Fibroblast of lung (primary cell): ENCODE measurements at places on chromosomes 5 and 9. TPM values are rescaled to one million over a fixed set of nuclear protein-coding genes. Genes with fewer than 3 reads are reported as not detected.

DNA sequence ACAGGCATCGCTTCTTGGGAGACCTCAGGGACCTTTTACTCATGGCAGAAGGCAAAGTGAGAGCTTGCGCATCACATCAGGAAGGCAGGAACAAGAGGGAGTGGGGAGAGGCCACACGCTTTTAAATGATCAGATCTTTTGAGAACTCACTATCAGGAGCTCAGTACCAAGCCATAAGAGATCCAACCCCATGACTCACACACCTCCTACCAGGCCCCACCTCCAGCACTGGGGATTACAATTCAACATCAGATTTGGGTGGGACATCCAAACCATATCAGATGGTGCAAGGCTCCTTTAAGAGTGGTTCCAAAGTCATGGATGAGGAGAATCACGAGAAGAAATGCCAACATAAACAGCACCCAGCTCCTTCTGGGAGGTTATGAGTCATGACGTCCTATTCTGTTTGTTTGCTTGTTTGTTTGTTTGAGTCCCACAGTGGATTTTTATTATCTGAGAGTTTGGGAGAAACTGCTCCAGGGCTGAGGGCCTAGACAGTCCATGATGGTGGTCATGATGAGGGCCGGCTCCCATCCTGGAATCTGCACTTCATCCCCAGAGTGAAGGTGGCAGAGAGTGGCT lies 453.5 kb downstream of the GADD45G start:
- no peaks in the 10 kb centered on the region for H3K27me3 ChIP-seq
- no peak for DNase-seq
- no peaks in the 10 kb centered on the region for H3K36me3 ChIP-seq
- H3K27ac ChIP-seq: no peak overlapping the region
- H3K4me3 ChIP-seq: no peak overlapping the region

The NSG2 gene
- total RNA-seq: not detected in 2 replicates

DNA sequence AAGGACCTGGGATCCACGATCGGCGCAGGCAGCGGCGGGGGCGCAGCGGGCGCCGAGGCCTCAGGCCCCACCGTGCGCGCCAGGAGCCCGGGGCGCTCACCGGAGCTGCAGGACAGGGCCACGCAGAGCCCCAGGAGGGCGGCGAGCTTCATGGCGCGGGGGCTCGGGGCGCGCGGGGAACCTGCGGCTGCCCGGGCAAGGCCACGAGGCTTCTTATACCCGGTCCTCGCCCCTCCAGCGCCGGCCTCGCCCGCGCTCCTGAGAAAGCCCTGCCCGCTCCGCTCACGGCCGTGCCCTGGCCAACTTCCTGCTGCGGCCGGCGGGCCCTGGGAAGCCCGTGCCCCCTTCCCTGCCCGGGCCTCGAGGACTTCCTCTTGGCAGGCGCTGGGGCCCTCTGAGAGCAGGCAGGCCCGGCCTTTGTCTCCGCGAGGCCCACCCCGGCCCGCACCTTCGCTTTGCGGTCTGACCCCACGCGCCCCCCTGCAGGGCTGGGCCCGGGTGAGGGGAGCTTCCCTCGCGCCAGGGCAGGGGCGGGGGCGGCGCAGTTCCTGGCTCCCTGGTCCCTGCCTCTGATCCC lies at the start of gene SCGB3A1:
Gene SCGB3A1 (minus strand): TSS at position 189 of the 577 bp plus-strand sequence. CDS start 37 bp downstream, at position 152.
- no peaks in the 10 kb centered on the region for H3K4me1 ChIP-seq
- H3K27ac ChIP-seq: no peak within 1 kb of the TSS
- peaks cover 17% of the 10 kb centered on the region for H3K27me3 ChIP-seq
- H3K4me3 ChIP-seq: no peak within 1 kb of the TSS
- H3K36me3 ChIP-seq: no peaks in the 10 kb centered on the region
- no peak for DNase-seq

The WNK2 gene
- total RNA-seq: under 0.01 TPM in 1 of 2 replicates, not detected in the other

- no peak overlapping the region for H3K4me3 ChIP-seq
Observed at GRCh38 chr9:109588415-109588814, 90.3 kb upstream of the PTPN3 start.

DNA sequence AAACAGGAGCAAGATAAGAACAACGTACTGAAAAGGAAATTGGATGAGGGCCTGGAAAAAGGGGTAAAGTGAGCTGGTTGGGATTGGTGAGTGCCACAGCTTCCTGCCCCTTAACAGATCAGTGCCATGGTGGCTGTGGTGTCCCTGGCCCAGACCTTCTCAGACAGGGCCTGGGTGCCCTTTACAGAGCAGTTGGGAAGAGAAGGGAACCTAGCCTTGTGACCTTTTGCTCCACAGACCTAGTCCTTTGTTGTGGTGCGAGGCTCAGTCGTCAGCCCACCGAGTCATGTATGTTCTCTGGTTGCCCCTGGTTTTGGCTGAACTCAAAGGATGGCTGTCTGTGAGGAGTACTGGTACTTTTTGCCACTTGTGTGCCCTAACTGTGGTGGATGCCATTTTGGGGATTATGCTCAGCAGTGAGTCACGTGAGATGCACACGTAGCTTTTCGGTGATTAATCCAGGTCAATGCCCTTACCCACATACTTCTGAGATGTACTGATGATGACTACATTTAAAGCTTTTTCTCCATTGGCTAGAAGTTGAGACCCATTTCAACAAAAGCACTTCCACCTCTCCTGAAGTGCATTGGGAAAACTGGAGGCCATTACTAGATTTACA lies 48.4 kb downstream of the EXOSC2 start:
- no peaks in the 10 kb centered on the region for H3K27me3 ChIP-seq
- peak overlapping the region; percentile 64 for H3K27ac ChIP-seq
- no peaks in the 10 kb centered on the region for H3K4me1 ChIP-seq
- no peak overlapping the region for H3K4me3 ChIP-seq
- DNase-seq: peak; percentile 80
- H3K36me3 ChIP-seq: no peaks in the 10 kb centered on the region

DNA sequence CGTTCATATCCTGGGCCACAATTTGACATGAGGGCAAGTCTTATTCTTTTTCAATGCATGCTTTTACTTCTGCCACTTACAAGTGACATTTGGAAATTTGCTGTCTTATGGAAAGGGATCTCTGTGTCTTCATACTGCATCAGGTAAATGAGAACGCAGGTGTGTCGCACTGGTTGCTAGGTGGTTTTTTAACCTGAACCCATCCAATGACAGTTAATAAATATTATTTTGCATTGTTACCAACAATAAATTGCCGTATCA lies 1.1 kb downstream of the ADAMTS16 start:
- no peak overlapping the region for H3K27ac ChIP-seq
- no peak overlapping the region for H3K4me3 ChIP-seq
- H3K36me3 ChIP-seq: no peaks in the 10 kb centered on the region
- H3K27me3 ChIP-seq: peaks cover 12% of the 10 kb centered on the region

DNA sequence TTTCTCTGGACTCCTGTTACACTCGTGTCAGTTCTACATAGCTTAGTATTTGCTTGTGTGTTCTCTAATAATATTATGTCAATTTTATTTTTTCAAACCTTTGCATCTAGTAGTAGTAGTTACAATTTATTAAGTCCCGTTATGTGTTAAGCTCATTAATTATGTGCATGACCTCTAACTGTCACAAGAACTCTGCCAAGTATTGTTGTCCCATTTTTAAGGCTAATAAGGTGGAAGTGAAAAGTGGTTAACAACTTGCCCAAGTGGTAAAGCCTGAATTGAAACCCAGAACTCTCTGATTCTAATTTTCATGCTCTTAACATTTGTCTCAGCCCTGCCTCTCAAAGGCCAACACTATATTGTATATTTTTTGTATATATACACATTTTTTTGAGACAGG lies 221.6 kb downstream of the DMRT2 start:
- H3K4me3 ChIP-seq: no peak overlapping the region
- no peaks in the 10 kb centered on the region for H3K36me3 ChIP-seq
- DNase-seq: no peak

The TBC1D2 gene
- 8.2 and 24.9 TPM in 2 replicates for total RNA-seq

The PCDHGC3 gene
- total RNA-seq: 59.0 and 63.4 TPM in 2 replicates

- no peaks in the 10 kb centered on the region for H3K36me3 ChIP-seq
- no peak overlapping the region for H3K4me3 ChIP-seq
- H3K27me3 ChIP-seq: no peaks in the 10 kb centered on the region
- no peak overlapping the region for H3K27ac ChIP-seq
- no peak for DNase-seq
Observed at GRCh38 chr5:106959387-106959786, 711.4 kb downstream of the EFNA5 start.

DNA sequence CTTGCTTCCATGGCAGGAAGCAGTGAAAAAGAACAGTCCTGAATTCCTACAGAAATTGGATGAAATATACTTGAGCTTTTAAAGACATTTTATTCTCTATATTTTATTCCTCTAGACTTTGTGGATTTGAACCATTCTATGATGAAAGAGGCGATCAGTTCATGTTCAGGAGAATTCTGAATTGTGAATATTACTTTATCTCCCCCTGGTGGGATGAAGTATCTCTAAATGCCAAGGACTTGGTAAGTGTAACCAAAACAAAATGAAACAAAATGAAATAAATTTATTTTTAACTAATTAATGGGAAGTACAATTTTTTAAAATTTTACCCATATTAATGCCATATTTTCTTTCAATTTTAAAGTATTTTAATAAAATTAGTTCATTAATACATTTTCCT lies 34.1 kb downstream of the STARD4 start:
- peak; percentile 59 for DNase-seq
- no peaks in the 10 kb centered on the region for H3K27me3 ChIP-seq
- no peaks in the 10 kb centered on the region for H3K36me3 ChIP-seq
- no peak overlapping the region for H3K4me3 ChIP-seq

The PELO gene
- 31.1 and 45.2 TPM in 2 replicates for total RNA-seq

GRCh38 chr5:126793097-126793496 lies 16.2 kb downstream of the LMNB1 start:
- H3K27me3 ChIP-seq: no peaks in the 10 kb centered on the region
- no peak overlapping the region for H3K27ac ChIP-seq
- H3K4me1 ChIP-seq: no peaks in the 10 kb centered on the region
- no peaks in the 10 kb centered on the region for H3K36me3 ChIP-seq
- DNase-seq: no peak
- H3K4me3 ChIP-seq: no peak overlapping the region

GRCh38 chr5:159581502-159582249 lies 251.4 kb upstream of the IL12B start:
- no peak overlapping the region for H3K4me3 ChIP-seq
- peak; percentile 95 for DNase-seq
- H3K36me3 ChIP-seq: no peaks in the 10 kb centered on the region
- no peak overlapping the region for H3K27ac ChIP-seq
- H3K27me3 ChIP-seq: no peaks in the 10 kb centered on the region

The GPR151 gene
- total RNA-seq: not detected in 2 replicates

DNA sequence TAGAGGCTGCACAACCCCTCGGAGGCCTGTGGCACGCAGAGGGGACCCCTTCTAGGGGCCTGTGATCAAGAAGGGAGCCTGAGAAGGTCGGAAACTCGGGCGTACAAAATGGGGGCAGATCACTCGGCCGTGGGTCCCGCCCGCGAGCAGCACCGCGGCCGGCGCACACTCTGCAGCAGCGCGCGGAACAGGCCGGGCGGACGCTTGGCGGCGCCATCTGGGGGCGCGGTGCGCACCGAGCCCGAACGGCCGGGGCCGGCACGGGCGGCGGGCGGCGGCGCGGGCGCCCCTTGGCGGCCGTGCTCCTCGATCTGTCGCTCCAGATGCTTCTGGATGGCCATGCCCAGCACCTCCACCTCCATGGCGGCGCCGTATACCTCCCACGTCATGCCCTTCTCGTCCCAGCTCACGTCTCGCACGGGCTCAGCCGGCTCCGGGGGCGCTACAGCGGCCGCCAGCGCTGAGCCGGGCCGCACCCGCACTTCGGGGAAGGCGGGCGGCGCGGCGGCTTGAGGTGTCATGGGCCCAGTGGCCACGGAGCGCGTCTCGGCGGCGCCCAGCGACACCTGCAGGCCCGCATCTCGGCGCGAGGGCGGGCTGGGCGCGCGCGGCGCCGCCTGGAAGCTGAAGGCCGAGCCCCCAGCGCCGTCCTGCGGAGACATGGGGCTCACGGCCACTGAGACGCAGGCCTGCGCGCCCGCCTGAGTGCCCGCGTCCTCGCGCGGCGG lies 13.1 kb downstream of the GPRIN1 start:
- H3K27ac ChIP-seq: no peak overlapping the region
- H3K4me1 ChIP-seq: no peaks in the 10 kb centered on the region

The RLN2 gene
- total RNA-seq: not detected in 2 replicates

DNA sequence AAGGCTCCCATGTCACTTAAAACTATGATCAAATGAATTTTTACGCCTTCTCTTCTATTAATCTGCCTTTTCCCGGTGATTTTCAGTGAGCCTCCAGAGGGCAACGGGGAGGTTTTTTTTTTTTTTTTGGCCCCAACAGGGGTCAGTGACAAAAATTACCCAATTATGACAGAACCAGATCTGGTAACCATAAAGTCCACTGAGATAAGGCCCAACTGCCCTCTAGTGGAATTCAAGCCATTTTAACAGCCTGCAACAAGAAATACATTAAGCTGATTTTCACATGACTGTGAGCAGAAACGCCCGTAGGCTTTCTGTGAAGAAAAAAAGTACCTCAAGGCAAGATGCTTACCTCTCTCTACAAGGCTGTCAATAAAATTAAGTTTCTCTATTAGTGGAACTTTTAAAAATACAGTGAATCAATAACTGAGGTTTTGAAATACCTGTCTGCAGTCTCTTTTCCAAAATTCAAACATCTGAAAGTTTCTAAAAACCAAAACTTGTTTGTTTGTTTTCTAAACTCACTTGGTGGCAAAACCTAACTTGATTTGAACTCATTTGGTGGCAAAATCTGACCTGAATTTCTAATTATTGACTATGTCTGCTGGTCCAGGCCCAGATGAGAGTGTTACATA lies 49.7 kb upstream of the FST start:
- DNase-seq: peak; percentile 88
- H3K4me1 ChIP-seq: peaks cover 15% of the 10 kb centered on the region
- H3K27ac ChIP-seq: peak overlapping the region; percentile 76
- no peaks in the 10 kb centered on the region for H3K36me3 ChIP-seq
- no peaks in the 10 kb centered on the region for H3K27me3 ChIP-seq
- H3K4me3 ChIP-seq: no peak overlapping the region

DNA sequence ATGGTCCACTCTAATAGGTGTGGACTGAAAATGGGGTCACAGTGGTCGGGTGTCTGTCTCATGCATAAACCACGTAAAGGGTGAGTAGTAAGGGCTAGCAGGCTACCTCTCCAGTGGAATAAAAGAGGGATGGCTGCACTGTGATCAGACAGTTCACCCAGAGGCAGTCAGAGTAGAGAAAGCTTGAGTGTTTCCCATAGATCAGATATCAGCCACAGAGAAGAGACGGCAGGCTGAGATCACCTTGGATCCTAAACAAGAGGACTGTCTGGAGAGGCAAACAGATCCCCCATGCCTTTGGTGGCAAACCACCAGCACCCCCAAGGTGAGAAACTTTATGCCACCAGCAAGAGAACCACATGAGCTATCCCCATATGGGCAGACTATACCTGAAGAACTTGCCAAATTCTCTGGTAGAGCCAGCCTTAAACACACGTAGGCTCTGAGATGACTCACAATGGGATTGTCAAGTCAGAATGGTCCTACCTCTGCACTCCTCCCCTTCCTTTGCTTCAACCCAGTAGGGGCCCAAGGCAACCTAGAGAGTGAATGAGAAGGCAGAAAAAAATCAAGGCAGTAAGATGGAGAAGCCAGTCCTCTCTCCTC lies 205.2 kb upstream of the MAP3K1 start:
- no peak overlapping the region for H3K27ac ChIP-seq
- H3K27me3 ChIP-seq: no peaks in the 10 kb centered on the region
- no peaks in the 10 kb centered on the region for H3K36me3 ChIP-seq
- peaks cover 3% of the 10 kb centered on the region for H3K4me1 ChIP-seq

GRCh38 chr9:110579034-110579861 lies at the start of gene SVEP1:
SVEP1 (minus strand) TSS chr9:110579741; CDS start chr9:110579543, 198 bp downstream.
- H3K36me3 ChIP-seq: no peaks in the 10 kb centered on the region
- peaks cover 2% of the 10 kb centered on the region for H3K4me1 ChIP-seq
- peak within 1 kb of the TSS; percentile 86 for H3K27ac ChIP-seq
- H3K4me3 ChIP-seq: peak within 1 kb of the TSS; percentile 69
- DNase-seq: peak; percentile 78

GRCh38 chr5:133756036-133756435 lies 143.7 kb upstream of the FSTL4 start:
- no peak for DNase-seq
- peaks cover 6% of the 10 kb centered on the region for H3K27me3 ChIP-seq
- no peaks in the 10 kb centered on the region for H3K36me3 ChIP-seq
